Activated naive CD8-positive, alpha-beta T cell treated with anti-CD3 and anti-CD28 coated beads, Interleukin-2, amount 50 U/mL, for 16 hours (primary cell): ENCODE measurements at places on chromosomes 1 and 21.

GRCh38 chr21:44519346-44520325 is 20.4 kb downstream of the KRTAP10-1 start:
- DNase-seq, result no peak

DNA sequence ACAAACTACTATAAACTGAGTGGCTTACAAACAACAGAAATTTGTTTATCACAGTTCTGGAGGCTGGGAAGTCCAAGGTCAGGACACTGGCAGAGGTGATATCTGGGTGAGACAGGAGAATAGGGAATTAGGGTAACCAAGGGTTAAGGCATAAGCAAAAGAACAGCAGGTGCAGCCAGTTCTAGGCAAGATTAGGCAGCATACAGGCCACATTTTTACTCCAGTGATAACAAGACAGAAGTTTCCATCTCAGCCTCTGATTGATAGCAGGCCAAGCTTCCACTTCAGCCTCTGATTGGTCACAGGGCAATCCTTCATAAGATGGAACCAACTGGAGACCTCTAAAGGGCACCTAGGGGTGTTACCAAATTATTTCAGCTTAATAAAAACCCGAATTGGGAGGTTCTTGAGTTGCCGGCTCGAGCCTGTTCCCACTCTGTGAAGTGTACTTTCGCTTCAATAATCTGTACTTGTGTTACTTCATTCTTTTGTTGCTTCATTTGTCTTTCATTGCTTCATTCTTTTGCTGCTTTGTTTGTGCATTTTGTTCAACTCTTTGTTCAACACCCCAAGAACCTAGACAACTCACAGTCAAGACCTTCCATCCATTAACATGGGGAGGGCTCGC is 185.6 kb downstream of the TOMM20 start:
- DNase-seq, result no peak

- DNase-seq, result no peak
Measured at GRCh38 chr1:169107603-169108208, 1.2 kb downstream of the ATP1B1 start.

DNA sequence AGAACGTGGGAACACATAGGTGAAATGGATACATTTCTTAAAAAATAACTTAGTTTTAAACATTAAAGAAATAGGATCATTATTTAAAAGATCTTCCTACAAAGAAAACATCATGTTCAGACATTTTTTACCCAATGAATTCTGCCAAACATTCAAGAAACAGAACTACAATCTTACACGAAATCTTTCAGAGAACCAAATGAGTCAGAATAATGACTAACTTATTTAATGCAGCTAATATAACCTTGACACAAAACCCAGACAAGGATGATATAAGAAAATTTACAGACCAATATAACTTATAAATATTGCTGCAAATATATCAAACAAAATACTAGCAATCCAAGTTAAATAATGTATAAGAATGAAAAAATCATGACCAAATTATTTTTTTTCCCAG is 220.1 kb upstream of the KCNK2 start:
- no peak for DNase-seq

DNA sequence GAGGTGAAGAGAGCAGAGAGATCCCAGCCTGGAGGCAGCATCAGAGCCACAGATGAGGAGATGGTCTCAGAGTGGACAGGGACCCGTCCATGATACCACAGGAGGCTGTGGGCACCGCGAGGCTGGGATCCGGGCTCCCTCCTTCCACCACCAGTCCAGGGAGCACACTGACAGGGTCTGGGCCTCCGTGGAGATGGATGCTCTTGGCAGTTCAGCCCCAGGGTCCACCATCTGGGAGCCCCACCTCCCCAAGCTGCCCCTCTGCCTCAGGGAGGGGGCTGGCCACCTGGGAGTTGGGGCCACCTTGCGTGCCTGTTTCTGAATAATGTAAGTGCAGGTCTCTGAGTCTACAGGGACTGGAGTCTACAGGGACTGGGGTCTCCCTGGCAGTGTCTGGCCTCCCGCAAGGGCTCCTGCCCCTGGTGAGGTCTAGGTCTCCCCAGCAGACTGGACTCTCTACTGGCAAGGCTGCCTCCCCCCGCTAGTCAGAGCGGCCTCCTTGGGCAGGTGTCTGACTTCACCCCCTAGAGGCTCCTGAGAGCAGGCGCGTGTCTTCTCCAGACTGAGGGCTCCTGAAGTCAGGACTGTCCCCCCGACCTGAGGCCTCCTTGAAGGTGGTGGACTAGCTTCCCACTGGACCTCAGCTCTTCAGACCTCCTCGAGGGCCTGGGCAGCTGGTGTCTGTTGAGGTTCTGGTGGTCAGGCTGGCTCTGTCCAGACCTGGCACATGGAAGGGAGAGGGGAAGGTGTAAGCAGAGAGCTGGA is 218.5 kb downstream of the PTPRU start:
- no peak for DNase-seq

DNA sequence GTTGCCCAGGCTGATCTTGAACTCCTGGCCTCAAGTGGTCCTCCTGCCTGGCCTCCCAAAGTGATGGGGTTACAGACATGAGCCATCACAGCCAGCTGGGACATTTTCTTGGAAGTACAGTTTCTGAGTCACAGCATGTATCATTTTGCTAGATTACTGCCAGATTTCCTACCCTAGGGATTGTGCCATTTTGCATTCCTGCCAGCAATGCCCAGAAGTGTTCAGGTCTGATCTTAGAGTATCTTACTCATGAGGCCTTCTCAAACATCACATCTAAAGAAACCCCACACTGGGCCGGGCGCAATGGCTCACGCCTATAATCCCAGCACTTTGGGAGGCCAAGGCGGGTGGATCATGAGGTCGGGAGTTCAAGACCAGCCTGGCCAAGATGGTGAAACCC is 10.2 kb downstream of the BMP8A start:
- no peak for DNase-seq

DNA sequence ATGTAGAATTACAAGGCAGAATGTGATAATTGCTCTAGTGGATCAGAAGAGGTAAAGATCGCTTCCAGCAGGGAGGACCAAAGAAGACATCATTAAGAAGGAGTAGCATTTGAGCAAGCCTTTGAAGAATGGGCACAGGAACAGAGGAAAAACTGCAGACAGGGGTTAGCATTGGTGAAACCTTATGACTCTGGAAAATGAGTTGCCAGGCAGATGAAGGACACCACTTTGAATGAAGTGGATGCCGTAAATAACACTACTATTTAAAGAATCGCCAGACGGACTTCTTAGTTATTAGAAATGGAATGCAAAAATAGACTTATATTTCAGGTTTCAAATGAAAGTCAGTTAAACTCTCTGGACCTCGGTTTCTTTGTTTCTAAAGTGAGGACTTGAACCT is 727.7 kb downstream of the USP25 start:
- DNase-seq, result no peak

GRCh38 chr1:85394130-85394529 is 70.8 kb downstream of the DDAH1 start:
- no peak for DNase-seq

- no peak for DNase-seq
Measured at GRCh38 chr1:30275926-30276764, 447.2 kb downstream of the MATN1 start.

GRCh38 chr21:15121655-15122120 is 56.9 kb upstream of the NRIP1 start:
- DNase-seq, result no peak

- no peak for DNase-seq
Measured at GRCh38 chr1:50474859-50475809, 51.9 kb upstream of the DMRTA2 start.

GRCh38 chr1:119045096-119045746 is 57.1 kb upstream of the TBX15 start:
- no peak for DNase-seq

DNA sequence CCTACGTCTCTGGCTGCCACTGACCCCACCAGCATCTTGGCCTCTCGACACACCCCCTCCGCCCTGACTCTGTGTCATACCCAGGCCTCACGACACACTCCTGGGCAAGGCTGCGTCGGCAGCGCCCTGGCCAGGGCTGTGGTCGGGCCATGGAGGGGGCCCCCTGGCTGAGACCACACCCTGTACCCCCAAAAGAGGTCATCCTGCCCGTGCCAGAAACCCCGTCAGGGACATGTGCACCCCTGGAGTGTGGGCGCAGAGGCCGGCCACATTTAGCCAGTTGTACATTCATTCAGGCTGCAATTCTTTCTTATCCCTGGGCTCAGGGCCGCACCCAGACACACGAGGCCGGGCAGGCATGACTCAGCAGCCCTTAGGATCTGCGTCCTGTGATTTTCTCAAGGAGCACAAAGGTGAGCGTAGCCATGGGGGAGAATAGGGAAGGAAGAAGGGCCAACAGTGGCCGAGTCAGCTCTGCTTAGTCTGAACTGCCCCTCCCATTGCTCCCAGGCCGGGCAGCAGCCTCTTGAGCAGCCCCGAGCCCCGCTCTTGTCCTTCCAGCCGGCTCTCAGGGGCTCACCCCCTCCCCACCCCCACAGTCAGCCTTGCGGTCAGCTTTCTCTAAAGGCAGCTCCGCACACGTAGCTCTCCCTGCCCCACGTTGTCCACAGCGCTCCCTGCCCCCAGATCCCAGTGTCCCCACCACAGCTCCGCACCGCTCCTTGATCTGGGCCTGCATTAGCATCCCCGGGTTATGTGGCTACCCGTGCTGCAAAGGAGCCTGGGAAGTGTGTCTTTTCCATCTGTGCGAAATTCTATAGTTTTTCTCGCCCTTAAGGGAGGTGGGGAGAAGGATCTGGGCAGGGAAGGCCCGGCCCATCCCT is 7.9 kb downstream of the CSTB start:
- no peak for DNase-seq
